Left kidney (tissue), 8 donors: ENCODE measurements at places on chromosomes 12 and 14.
A peak's percentile ranks its signal among the peaks of the same experiment; 100 is the strongest.

- DNase-seq, result no peak
Measured at GRCh38 chr14:32251530-32251929, 48.5 kb upstream of the RNU6-8 start.

- no peak for DNase-seq
Measured at GRCh38 chr12:41950455-41950854, 194.2 kb downstream of the GXYLT1 start.

DNA sequence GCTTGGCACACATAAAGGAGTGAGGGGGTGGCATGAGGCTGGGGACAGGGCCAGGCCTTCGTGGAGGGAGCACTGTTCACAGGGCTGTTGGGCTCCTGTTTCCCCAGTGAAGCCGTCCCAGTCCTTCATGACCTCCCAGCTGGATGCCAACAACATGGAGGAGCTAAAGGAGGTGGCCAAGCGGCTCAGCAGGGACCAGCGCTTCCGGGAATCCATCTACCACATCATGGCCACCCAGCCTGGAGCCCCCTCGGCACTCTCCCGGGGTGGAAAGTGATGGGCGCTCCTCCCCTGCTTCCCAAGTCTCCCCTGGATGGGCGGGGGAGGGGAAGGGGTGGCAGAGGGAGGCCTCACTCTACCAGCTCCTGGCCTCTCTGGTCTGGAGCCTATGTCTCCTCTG, 43.6 kb downstream of the PLEKHD1 start:
- DNase-seq, result no peak

DNA sequence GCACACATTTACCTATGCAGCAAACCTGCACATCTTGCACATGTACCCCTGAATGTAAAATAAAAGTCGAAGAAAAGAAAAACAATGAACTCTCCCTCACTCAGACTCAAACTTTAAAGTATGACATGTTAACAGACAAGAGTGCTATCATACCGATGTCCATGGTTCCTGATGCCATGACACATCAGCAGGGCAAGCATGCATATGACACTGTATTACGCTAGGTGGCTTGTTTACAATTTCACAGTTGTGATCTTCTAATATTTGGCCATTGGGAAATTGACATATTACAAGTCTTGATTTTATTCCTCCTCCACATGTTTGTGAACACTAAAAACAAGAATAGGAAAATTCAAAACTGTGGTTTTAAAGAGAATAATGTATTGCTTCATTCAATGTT, 126.6 kb downstream of the ADAMTS20 start:
- DNase-seq, result no peak

DNA sequence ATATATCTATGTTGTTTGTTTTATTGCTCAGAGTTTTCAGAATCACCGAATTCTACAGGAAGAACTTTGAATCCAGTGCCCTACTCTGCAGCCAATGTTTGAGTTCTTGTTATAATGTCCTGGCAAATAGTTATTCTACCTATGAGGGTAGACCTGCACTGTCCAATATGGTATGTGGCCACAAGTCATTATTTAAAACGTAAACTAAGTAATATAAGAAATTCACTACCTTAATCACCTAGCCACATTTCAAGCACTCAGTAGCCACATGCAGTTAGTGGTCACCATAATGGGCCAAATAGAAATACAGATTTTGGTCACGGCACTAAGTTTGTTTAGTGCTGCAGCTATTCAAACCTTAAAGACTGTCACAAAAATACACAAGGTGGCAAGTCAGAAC, 26.4 kb downstream of the GNPTAB start:
- DNase-seq, result no peak

DNA sequence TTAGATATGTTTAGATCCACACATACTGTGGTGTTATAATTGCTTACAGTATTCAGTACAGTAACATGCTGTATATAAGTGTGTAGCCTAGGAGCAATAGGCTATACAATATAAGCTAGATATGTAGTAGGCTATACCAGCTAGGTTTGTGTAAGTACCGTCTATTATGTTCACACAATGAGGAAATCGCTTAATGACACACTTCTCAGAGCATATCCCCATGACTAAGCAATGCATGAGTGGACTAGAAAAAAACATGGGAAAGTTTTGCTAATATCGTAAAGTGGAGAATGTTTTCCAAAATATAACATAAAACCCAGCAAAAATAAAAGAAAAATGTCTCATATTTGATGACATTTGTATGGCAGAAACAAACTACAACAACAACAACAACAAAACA, 27.3 kb downstream of the AKAP3 start:
- no peak for DNase-seq

- peak; percentile 6 for DNase-seq
Measured at GRCh38 chr14:104048758-104049507, 36.6 kb upstream of the ASPG start.

DNA sequence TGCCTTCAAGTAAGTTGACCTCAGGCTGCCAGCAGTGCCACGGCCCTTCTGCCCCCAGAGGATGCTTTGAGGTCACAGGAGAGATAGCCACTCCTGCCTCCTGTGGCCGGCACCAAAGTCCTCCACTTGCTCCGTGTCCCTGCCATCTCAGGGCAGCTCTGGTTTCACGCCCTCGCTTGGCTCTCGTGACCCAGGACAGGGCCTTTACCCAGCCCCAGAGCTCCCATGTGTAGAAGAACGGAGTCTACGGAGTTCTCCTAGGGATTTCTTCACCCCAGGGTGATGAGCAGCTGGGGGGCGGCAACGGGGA, 178.1 kb downstream of the ADGRD1 start:
- no peak for DNase-seq

DNA sequence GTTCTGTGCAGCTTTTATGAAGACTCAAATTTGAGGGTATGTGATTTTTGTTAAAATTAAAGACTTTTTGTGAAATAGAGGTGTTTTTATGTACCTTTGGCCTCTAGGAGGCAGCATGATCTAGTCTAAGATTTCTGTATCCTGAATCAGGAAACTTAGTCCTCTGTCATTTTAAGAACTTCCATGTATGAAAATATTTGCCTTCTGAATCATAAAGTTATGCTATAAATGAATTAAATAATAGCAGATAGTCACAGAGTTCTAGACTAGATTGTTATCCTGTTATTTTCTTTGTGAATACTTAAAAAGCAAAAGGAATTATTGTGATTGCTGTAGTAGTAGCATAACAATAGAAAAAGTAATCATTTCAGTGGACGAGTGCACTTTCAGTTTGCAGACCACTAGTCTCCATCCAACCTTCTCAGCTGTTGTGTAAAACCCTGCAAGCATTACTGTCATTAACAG, 56.3 kb downstream of the FGD4 start:
- peak; percentile 70 for DNase-seq

DNA sequence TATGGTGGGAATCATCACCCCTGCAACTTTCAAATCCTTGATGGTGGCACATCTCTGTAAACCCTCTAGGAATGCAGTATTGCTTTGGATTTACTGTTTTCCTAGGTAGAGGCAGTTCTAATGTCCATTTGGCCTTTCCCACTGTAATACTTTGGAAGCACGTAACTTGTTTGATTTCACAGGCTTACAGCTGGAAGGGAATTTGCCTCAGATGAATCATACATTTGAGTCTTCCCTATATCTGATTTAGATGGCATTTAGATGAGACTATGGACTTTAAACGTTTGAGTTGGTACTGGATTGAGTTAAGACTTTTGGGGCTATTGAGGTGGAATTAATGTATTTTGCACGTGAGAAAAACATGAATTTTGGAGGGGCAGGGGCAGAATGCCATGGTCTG, 35.9 kb downstream of the DAAM1 start:
- no peak for DNase-seq

- DNase-seq, result no peak
Measured at GRCh38 chr12:115898670-115899069, 378.8 kb downstream of the MED13L start.

DNA sequence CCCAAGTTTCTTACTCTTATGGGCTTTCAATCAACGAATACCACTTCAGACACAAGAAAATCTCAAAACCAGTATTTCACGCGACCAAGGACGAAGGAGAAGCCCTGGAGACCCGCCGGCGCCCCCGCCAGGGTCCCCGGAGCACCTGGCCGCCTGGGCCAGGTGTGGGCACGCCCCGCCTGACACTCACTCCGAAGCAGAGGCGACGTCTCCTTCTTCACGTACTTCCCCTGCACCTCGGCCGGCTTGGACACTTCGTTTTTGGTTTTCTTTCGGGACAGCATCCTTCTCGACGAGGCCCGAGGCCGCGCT, 466 bp downstream of the SAV1 start:
- no peak for DNase-seq

DNA sequence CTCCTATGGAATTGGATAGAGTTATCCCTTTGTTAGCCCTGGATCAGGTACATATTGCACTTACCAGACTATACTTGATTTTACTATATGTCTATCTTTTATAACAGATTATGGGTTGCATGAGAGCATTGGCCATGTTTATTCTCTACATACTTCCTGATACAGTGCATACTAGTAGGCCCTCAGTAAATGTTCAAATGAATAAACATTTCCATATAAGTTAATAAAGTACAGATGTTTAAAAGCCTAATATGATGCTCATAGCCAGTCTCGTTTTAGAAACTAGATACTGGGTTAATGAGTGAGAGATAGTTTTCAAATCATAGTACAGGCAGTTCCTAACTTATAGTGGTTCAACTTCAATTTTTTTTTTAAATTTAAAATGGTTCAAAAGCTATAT, 39.5 kb upstream of the TOMM20L start:
- DNase-seq, result no peak

DNA sequence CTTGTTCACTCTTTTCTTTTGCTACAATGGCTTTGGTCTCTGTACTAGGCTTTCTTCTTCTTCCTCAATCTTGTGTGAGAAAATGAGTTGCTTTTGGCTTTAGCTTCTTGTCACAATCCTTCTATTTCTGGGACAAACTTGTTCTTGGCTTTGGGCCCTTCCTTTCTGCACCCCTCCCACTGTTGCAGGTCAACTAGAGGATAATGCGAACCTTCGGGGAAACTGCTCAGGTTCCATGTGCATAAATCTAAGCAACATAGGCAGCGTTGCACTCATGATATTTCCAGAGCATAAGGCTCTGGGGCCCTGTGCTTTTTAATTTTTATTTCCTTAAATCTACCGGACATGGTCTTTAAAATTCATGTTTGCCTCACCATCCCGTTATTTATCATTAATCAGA, 89.8 kb upstream of the LRIG3 start:
- DNase-seq, result no peak

GRCh38 chr12:55671746-55672145, 35.1 kb downstream of the OR10P1 start:
- DNase-seq, result no peak

- DNase-seq, result no peak
Measured at GRCh38 chr14:54355698-54356097, 41.1 kb upstream of the CDKN3 start.

DNA sequence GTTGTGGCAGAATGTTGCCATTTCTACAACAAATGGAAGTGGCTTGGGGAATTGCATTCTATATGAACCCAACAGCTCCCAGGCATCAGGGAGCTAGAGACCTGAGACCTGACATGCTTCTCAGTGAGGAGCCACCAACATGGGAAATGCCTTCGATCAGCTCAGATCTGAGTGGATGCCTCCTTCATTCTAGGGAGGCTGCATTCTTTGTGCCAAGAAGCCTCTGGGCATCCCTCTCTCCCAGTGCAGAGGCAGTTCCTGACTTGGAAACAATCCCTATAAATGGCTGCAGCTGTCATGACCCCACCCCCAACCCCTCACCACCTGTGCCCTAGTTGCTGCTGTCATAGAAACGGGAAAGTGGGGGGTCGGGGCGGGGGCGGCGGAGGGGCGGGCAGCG, 196.3 kb downstream of the PPM1H start:
- DNase-seq, result no peak

- DNase-seq, result no peak
Measured at GRCh38 chr14:92439537-92440344, 73.8 kb upstream of the RIN3 start.

- no peak for DNase-seq
Measured at GRCh38 chr12:116062698-116063097, 214.8 kb downstream of the MED13L start.

GRCh38 chr12:15558915-15559528, 230.2 kb downstream of the EPS8 start:
- no peak for DNase-seq

GRCh38 chr14:20563971-20564370, 3.1 kb upstream of the RNASE9 start:
- DNase-seq, result no peak

- DNase-seq, result no peak
Measured at GRCh38 chr12:133202493-133203343, 21.4 kb downstream of the ZNF268 start.

GRCh38 chr12:75685617-75686225, 174.3 kb upstream of the KRR1 start:
- no peak for DNase-seq

- no peak for DNase-seq
Measured at GRCh38 chr12:2413301-2413700, 360.5 kb downstream of the CACNA1C start.

GRCh38 chr12:120373683-120374082, 4.7 kb upstream of the MSI1 start:
- DNase-seq, result no peak

GRCh38 chr14:106318700-106319099, 792.3 kb downstream of the TMEM121 start:
- DNase-seq, result no peak

- no peak for DNase-seq
Measured at GRCh38 chr14:97036086-97036852, 239.1 kb downstream of the VRK1 start.
